ENCODE measurements at places on chromosomes 1 and 21.

DNA sequence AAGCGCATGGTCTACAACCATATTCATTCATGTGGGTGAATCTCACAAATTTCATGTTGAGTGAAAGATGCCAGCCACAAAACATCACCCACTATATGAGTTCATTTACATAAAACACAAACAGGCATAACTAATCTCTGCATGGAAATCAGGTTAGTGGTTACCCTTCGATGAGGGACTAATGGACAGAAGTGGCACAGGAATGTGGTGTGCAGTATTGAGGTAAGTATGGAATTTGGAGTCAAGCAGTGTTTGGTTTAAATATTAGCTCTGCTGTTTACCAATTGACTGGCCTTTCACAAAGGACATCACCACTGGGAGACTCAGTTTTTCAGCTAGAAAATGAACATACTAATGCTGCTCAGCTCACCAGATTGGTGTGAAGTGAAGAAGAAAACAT is 24.2 kb downstream of the CCDC185 start:
- DNase-seq: no peak

DNA sequence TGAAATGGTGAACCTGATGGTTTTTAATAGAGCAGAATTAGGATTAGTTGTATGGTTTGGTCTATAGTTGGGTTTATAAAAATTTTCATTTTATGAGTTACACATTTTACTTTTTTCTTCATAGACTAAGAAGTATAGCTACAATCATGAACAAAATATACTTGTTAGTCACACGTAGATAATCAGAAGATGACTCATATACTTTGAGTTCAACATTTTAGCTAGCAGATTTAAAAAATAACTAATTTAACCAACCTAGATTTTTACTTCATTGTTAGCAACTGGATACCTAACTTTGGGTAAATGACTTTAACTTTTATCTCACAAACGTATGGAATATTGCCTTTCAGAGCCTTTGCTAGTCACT is 27.9 kb downstream of the MORC3 start:
- DNase-seq: no peak

DNA sequence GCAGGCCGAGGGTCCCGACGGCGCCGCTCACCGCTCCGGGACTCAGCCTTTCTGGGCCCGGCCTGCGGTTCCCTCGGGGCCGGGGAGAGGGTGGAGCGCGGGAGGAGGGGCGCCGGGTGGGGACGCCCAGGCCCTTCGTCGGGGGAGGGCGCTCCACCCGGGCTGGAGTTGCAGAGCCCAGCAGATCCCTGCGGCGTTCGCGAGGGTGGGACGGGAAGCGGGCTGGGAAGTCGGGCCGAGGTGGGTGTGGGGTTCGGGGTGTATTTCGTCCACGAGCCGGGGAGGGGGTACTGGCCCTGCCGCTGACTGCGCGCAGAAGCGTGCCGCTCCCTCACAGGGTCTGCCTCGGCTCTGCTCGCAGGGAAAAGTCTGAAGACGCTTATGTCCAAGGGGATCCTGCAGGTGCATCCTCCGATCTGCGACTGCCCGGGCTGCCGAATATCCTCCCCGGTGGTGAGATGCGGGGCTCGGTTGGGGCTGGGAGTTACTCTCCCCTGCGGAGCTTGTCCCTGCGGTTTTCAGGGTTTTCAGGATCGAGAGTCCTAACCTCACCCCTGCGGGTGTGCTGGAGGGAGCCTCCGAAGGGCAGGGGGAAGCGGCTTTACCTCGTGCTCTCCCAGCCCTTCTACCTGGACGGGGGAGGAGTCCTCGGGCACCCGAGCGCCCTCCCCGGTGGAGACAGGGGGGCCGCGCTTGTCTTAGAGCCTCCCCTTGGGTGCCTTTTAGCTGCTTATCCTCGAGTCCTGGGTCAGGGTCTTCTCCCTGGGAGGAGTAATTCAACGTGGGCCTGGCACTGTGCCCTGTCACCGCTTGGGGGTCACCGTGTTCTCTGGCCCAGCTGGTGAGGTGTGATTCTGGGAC is 2.1 kb downstream of the SAMD11 start:
- DNase-seq: no peak

DNA sequence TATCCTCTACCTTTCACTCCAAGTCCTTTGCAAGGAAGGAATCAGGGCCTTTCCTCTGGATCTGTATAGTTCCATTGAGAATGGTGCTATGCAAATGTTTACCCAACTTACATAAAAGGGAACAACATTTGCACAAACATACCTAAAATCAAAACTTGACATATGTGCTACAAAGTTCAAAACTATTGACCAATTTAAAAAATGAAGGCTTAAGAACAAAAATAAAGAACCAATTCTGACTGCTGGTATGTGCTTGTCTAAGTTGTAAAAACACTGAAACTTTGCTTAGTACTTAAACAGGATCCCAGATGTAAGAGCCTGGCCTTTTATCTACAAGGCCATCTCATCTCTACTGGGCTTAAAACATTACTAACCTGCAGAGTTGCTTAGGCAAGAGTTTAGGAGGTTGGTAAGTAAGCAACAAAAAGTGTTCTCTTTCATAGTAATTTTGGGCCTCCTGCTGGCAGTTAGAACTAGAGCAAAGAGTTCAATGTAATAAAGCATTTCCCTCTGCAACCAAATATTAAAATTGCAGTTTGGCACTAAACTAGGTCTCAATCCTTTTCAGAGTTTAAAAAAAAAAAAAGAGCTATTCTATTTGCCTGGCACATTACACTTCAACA is 2.0 kb downstream of the SCMH1 start:
- no peak for DNase-seq

DNA sequence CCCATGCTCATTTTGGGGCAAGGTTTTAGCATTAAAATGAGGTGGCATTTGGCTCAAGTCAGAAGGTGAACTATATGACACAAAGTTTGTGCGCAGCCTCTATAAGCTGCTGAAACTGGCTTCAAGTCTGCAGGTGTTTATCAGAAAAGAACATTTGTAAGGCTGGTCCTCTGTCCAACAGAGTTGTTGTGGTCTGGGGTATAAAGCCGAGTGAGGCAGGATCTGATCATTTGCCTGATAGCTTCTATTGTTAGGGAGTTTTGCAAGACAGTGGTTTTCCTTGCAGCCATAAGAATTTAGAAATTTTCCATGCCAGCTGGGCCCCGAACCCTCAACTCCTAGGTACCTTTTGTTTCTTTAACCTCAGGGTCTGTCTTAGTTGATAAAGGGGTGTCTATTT is 130.8 kb downstream of the PGBD5 start:
- no peak for DNase-seq

- no peak for DNase-seq
These were observed 138.6 kb upstream of the NGF start for GRCh38 chr1:115476616-115477015.

DNA sequence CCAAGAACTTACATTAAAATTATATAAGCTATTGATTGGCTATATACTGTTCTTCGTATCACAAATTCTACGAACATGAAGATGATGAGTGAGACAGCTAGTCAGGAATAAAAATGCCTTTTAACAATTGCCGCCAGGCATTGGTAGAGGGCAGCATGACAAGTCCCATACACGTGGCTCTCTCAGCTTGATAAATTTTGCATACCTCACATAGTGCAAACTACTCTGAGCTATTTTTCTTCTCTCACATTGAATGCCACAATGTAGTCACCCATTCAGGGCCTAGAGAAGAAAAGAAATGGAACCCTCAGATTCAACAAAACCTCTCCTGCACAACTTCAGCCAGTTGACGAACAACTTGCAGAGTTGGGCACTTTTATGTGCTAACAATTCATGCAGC is 27.0 kb upstream of the FMO2 start:
- DNase-seq: no peak

DNA sequence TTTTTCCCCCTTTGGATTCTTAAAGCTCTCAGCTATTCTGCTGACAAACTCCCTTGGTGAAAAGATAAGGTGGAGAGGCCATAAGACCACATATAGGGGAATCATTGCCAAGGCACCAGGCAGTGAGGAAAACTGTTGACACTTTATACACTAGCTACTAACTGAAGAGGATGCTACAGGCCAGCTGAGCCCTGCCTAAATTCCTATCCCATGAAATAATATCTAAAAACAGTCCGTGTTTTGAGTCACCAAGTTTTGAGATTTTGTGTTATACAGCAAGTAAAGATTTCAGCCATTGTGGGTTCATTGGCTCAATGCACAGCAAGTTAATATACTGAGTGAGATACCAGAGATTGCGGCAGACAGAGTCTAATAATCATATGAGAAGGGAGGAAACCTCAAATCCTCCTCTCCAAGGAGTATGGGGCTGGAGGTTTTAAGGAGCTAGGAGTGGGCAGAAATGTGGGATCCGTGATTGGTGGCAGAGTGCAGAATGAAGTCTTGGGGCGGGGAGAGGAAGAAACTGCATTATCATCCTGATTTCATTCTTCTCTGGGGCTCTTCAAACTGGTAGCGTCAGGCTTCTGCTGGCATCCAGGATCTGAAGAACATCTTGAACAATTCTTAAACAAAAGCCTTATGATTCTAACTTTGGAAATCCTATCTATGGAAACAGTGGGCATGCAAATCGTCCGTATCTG is 9.2 kb downstream of the CLDN8 start:
- no peak for DNase-seq

DNA sequence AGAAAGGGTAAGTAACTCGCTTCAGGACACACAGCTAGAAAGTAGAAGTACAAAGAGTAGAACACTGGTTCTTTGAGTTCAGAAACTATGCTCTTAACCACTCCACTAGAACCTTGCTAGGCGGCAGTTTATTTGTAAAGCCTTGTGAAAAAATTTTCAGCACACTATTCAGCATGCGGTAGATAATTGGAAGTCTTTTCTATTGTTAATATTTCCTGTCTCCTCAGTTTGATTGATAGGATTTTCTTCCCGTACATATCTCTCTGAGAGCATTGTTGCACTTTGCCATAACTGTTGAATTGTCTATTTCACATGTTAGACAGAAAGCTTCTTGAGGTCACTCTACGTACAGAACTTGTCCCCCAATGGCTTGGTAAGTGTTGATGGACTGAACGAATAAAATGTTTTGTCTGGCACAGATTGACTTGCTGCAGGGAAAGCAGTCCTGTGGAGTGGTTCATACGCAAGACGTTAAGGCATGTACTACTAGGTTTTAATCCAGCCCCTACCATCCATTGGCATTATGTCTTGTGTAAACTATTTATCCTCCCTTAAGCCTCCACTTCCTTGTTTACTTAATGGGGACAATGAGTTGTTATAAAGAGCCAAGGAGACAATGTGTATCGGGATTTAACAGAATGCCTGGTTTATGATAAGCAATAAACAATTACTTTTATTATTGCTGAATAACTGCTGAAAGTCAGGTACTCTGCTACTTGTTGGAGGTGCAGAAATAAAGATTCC is 35.8 kb downstream of the C1orf21 start:
- DNase-seq: no peak

- no peak for DNase-seq
These were observed 61.5 kb downstream of the CD58 start for GRCh38 chr1:116508984-116509980.

DNA sequence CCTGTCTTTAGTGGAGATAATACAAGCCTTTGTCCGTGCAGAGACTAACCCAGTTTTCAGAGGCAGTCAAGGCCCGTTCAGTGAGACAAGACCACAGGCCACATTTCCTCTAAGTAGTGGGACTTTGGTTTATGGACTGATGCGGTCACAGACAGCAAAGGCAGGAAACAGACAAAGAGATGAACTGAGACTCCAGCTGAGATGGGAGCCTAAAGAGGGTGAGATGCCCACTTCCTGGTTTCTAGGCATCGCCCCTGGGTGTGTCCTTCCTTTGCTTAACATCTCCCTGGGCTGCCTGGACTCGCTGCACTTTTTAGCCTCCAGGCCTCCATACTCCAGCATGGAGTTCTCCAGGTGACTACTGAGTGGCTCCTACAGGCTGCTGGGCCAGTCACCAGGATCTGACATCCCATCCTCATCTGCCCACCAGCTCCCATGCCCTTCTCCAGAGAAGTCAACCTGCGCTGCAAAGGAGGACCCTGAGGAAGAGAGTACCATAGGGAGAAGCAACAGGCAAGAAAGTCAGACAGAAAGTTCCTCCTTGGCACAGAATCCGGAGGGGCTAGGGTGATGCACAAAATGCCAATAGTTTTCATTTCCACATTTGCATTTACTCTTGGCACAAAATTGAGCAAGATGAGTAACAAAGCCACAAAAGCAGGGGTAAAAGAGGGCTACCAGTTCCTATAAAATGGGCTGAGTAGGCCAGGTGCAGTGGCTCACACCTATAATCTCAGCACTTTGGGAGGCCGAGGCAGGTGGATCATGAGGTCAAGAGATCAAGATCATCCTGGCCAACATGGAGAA is 15.1 kb downstream of the THEMIS2 start:
- no peak for DNase-seq

DNA sequence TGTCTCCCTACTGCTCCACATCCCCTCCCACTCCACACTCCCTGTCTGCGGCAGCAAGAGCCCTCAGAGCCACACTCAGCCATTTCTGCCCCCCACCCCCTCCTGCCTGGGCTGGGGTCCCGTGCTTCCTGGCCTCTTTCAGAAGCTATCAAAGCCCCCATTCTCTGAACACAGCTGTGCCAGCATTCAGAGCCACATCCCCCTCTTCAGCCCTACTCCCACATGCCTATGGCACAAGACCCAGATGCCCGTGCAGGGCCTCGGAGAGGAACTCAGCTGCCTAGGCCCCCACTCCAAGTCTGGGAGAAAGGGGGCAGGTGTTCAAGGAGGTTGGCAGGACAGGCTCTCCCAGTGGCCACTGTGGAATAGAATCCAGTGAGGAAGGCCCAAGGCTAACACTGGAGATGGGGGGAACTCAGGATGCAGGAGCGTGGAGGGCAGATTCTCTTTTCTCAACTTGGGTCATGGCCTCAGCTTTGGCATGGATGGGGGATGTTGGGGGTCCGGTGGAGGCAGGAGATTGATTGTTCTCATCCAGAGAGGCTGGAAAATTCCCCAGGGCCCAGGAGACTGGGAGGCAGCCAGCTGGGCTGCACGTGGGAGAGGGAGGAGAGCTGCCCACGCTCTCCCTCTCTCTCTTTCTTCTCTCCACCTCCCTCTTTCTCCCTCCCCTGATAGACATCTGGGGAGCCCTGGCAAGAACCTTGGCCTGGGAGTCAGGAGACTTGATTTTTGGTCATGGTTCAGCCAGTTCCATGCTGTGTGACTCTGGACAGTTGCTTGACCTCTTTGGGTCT is 3.5 kb upstream of the BCAN start:
- no peak for DNase-seq

DNA sequence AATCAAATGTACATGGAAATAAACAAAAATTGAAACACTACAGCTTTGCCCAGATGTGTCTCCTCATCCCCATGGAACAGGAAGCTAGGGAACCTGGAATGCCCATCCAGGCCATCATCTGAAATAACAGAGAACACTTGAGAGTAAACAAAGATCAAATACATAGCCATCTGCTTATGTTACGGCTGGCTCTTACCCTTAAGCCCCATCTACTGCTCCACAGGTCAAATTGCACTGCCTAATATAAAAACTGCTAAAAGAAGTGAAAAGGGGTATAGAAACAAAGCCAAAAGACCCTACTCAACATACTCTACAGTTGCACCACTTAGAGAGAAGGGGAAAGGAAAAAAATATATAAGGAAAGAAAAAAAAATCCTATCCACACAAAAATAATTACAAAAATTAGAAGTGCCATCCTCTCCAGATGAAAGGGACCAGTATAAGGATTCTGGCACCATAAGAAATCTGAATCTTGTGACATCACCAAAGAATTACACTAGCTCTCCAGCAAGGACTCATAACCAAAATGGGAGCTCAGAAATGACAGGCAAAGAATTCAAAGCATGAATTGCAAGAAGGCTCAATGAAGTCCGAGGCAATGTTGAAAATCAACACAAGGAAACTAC is 26.9 kb downstream of the OR6Y1 start:
- DNase-seq: no peak

GRCh38 chr1:150282558-150282958 is 204 bp downstream of the CIART start:
- no peak for DNase-seq

Measured in NCI-H187 treated with DMSO at 0.1 percent for 48 hours (cell line).